ENCODE measurements at places on chromosomes 5 and 9.

DNA sequence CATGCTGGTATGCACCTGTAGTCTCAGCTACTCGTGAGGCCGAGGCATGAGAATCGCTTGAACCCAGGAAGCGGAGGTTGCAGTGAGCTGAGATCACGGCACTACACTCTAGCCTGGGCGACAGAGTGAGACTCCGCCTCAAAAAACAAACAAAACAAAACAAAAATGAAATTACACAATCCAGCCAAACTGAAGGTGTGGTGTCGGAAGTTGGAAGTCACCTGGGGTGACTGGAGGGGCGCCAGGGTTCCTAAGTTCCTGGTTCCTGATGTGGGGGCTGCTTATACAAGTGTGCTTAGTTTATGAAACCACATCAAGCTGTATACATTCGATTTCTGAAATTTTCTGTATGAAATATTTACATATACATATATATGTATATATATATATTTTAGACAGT lies 3.7 kb upstream of the DOLPP1 start:
- no peak for DNase-seq

GRCh38 chr9:131733541-131734061 lies 6.3 kb downstream of the RAPGEF1 start:
- no peak for DNase-seq

DNA sequence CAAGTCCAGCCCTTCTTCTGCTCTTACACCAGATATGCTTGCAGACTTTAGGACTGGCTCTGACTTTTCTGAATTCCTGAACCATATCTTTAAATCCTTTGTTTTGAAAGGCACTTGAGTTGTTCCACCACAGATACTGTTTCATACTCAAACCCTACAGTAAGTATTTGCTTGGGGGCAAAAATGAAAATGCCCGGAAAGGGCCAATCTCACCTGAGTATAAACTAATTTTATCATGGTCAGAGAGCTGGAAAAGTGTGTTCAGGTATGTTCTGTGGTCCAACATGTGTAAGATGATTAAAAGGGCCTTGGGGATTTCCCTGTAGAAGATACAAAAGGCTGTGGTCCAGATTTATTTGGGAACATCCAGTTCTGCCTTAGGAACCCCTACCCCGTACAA lies 225.2 kb downstream of the MAN2A1 start:
- DNase-seq: no peak

GRCh38 chr9:129285382-129285781 lies 107.3 kb upstream of the IER5L start:
- DNase-seq: no peak

DNA sequence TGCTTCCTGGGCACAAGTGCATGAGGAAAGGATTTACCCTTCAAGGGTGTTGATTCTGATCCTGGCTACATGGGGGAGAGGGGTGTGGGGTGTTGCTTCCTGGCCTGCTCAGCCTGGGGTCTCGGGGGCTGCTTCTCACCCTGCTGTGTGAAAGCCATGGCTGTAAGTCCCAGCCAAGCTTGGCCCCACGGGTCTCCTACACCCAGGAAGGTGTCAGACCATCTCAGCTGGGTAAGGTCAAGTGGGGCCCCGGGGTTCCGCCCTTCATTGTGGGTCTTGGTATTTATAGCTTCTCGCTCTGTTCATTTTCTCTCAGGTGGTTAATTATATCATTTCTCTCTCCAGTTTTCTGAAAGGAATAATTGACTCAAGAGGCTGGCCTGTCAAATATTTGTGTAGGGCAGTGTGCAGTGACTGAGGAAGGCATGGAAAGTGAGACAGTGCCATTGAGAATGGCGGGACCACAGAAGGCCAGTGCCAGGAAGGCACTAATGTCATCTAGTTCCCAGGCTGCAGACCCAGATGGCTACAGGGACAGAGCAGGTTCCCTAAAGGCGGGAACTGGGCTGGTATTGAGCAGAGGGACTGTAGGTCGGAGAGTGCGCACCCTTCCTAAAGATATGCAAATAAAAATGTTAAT lies 126.0 kb downstream of the FOXD1 start:
- DNase-seq: no peak

Data from activated T-helper 1 cell treated with anti-CD3 and anti-CD28 coated beads, Interleukin-2, amount 50 U/mL, for 16 hours (primary cell).